Caco-2 (cell line): ENCODE measurements at places on chromosomes 5 and 9. TPM values are rescaled to one million over a fixed set of nuclear protein-coding genes. Genes with fewer than 3 reads are reported as not detected.

Gene MLANA
- total RNA-seq, result not detected in 2 replicates

DNA sequence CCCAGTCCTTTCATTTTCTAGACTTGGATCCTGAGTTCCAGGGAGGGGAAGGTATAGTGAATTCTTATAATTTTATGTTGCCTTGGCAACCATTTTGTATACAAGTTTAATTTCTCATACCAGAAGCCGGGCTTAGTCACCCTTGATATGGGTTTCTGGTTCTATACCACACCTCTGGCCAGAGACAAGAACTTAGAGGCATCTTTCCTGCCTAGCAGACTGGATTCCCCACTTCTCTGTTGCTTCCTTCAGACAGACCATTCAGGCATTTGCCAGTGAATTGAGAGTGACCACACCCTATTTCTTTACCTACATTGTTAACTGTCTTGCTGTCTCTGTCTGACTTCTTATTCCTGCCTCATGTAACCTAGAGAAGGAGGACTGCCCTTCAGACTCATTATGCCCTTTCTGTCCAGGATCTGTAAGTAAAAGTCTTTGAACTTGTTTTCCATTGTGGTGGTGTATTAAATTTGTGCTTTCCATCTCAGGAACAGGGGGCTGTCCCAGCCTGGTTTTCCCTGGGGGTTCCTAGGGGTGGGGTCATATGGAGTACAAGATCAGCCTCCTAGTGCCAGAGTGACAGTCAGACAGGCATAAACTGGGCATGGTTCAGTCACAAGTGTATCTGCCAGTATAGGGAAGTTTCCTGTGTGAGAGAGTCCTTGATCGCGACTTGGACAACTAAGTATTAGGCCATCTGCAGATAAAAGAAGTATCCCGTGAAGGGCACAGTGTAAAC, 27.4 kb downstream of the TNFSF8 start:
- H3K4me1 ChIP-seq, result peaks cover 24% of the 10 kb centered on the region
- no peak overlapping the region for H3K27ac ChIP-seq
- H3K4me3 ChIP-seq, result no peak overlapping the region
- no peak for DNase-seq
- no peaks in the 10 kb centered on the region for H3K27me3 ChIP-seq

- DNase-seq, result no peak
- peaks cover 47% of the 10 kb centered on the region for H3K4me1 ChIP-seq
- H3K27me3 ChIP-seq, result no peaks in the 10 kb centered on the region
- no peaks in the 10 kb centered on the region; the same call in 1 of the 2 replicates for H3K36me3 ChIP-seq
- H3K27ac ChIP-seq, result no peak overlapping the region
- H3K4me3 ChIP-seq, result no peak overlapping the region
Measured at GRCh38 chr5:67019065-67019845, 177.3 kb downstream of the CD180 start.

DNA sequence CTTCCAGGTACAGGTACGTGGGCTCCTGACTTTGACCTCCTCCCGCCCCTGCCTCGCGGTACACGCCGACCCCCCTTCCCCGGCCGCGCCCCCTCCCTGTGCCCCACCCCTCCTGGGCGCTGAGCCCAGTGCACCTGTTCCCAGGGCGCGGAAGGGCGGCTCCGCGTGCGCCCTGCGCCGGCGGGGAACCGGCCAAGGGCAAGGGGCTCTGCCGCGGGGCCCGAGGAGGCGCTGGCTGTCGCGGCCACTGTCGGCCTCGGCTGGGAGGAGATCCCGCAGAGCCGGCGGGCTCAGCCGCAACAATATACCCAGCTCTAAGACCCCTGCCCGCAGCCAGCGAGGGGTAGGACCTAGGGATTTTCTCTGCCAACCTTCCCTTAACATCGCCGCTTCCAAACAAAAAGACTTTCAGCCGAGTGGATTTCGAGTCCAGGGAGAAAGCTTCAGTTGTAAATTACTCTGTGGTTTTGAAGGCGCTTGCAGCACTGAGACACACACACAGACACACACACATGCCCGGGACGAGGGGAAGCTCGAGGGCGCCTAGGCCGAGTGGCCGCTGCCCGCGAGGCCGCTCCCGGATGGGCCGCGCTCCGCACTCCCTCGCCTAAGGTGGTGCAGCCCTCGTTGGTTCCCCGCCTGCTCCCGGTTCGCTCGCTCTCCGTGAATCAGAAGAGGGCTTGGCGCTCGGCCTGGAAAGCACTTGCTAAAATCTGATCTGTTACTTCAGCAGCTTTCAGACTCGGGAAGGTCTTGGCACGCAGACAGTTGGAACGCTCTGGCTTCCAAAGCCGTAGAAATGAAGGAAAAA, 1.2 kb downstream of the FGF18 start:
- DNase-seq, result no peak
- no peaks in the 10 kb centered on the region for H3K27me3 ChIP-seq
- peaks cover 17% of the 10 kb centered on the region for H3K4me1 ChIP-seq
- no peak overlapping the region for H3K27ac ChIP-seq
- H3K4me3 ChIP-seq, result peak overlapping the region; percentile 47
- no peaks in the 10 kb centered on the region for H3K36me3 ChIP-seq

Gene OMD
- total RNA-seq, result not detected in 2 replicates

DNA sequence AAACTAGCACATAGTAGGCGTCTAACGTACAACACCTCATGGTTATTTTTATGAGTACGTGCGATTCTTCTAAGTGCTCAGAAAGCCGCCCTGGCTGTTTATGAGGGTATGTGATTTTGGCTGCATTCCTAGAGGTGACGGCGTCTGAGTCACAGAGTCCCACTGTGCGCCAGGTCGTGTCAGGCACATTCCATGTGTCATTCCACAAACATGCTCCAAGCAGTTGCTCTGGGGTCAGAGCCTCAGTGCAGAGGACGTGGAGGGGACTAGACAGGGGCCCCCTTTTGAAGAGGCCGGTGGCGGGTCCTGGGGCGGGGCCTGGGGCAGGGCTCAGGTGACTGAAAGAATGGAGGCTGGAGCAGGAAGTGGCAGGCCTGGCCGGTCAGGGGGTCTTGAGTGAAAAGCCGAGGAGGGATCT, 51.9 kb downstream of the NEK6 start:
- peaks cover 1% of the 10 kb centered on the region; the same call in 1 of the 2 replicates for H3K36me3 ChIP-seq
- no peaks in the 10 kb centered on the region for H3K27me3 ChIP-seq
- DNase-seq, result peak; percentile 78
- peaks cover 23% of the 10 kb centered on the region for H3K4me1 ChIP-seq

DNA sequence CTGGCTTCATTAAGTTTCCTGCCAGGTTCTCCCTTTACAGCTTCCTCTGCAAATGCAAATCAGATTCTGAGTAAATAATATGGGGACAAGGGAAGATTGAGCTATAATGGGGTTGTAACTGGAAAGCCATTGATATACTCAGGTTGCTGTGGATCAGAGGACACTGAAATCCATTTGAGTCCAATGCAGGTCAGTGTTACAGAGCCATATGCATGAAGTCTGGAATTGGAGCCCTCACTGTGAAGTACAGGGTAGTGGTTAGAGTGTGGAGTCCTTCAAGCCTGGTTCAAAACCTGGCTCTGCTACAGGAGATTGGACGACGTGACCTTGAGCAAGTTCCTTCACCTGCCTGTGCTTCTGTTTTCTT, 48.7 kb downstream of the TIMD4 start:
- no peak for DNase-seq
- H3K27ac ChIP-seq, result no peak overlapping the region
- no peaks in the 10 kb centered on the region for H3K36me3 ChIP-seq

DNA sequence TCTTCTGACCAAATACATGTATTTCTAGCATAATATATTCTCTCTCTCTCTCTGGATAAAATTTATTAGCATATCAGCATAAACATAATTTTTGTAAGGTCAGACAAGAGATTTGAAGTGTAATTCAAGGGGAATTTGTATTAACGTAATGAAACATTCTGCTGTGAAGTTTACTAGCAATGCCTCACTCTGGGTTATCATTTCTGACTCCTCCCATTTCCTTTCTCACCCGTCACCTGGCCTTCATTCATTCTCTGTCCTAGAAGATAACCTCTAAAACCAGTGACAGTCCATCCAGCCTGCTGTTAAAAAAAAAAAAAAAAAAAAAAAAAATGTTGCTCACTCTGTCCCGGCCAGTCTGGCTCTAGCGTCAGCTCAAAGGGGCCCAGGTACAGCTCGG, 27.1 kb downstream of the GRAMD2B start:
- no peak for DNase-seq
- H3K4me3 ChIP-seq, result no peak overlapping the region
- no peaks in the 10 kb centered on the region for H3K27me3 ChIP-seq
- H3K27ac ChIP-seq, result no peak overlapping the region

Gene SARDH
- total RNA-seq, result 0.36 and 0.37 TPM in 2 replicates

DNA sequence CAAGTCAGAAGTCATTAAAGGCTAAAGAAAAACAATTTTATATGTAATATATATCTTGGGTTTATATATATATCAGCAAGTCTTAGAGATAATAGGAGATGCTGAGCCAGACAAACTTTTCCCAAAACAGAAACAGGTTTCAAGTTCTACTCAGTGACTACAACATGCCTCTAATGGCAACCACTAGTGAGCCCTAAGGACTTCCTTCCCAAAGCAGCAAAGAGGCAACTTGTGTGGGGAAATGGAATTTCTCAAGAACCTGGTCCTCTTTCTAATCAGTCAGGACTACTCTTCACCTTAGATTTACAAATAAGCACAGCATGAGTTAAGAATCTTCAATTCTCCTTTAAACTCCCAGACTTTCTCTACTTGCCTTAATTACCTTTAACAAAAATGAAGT, 17.6 kb downstream of the RNF38 start:
- H3K4me1 ChIP-seq, result peaks cover 6% of the 10 kb centered on the region; the same call in 1 of the 2 replicates
- no peaks in the 10 kb centered on the region for H3K27me3 ChIP-seq
- no peak overlapping the region for H3K4me3 ChIP-seq
- H3K36me3 ChIP-seq, result no peaks in the 10 kb centered on the region; the same call in 1 of the 2 replicates
- H3K27ac ChIP-seq, result no peak overlapping the region

Gene LCN12
- total RNA-seq, result 20.0 and 23.2 TPM in 2 replicates

Gene PCDHGA1
- total RNA-seq, result 0.64 and 1.1 TPM in 2 replicates

DNA sequence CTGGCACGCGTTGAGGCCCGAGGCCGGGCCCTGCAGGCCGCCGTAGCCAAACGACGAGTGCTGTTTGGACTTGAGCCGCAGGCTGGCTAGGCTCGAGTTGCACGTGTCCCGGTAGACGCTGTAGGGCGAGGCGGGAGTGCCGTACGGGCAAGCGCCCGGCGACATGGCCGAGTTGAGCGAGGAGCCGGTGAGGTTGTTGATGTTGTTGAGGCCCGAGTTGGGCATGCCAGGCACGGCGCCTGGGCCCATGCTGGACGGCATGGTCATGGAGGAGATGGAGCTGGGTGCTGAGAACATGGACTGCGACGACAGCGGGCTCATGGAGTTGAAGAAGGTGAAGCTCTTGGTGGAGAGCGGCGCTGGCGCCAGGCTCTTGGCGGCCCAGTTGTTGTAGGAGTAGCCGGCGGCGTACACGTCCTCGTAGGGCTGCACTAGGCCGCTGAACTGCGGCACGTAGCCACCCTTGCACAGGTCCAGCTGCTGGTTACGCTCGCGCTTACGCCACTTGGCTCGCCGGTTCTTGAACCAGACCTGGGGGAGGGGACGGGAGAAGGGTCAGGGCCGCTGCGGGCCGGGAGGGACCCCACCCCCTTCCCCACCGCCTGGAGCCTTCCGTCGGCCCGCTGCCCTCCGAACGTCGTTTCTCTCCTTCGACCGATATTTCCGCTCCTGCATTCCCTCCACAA, 5.1 kb downstream of the PITX1 start:
- peaks cover 3% of the 10 kb centered on the region for H3K36me3 ChIP-seq
- no peak for DNase-seq
- H3K4me3 ChIP-seq, result no peak overlapping the region
- peaks cover 23% of the 10 kb centered on the region for H3K4me1 ChIP-seq
- H3K27me3 ChIP-seq, result no peaks in the 10 kb centered on the region
- no peak overlapping the region for H3K27ac ChIP-seq

DNA sequence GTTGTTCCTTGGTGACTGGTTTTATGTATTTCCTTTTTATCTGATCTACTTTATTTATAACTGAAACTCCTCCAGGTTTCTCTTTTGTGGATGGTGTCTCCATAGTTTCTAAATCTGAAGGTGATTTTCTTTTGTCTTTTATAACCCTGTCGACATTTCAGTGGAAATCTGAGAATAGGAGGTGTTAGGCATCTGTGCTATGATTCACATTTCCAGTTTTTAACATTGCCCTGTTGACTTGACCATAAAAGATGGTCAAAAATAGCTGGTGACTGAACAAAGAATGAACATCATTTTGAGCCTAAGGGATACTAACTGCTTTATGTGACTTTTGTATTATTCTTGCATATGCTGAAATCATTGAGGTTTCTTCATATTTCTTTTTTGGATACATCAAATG, 190.5 kb downstream of the PCSK1 start:
- no peaks in the 10 kb centered on the region for H3K27me3 ChIP-seq
- no peaks in the 10 kb centered on the region for H3K36me3 ChIP-seq
- DNase-seq, result no peak
- peaks cover 25% of the 10 kb centered on the region for H3K4me1 ChIP-seq
- H3K4me3 ChIP-seq, result no peak overlapping the region

DNA sequence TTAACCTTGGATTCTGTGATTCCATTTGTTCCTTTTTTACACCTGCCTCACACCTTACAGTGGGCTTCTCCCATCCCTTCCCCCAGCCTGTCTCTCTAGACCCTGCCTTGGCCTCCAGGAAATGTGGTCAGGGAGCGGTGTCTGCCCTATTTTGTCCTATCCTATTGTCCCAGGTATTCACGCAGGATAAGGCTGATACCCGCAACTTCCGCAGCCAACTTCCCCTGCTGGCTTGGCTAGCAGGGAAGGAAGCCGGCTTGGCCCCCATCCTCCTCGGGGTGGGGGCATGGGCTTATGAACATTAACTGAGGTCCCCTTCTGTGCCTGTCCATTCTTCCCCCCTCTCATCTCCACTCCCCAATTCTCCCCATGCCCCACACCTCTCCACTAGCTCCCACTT, 3.5 kb downstream of the CSF1R start:
- 0 out of 2 replicates have a peak, but pooled peaks cover 5% of the 10 kb centered on the region for H3K4me1 ChIP-seq
- no peaks in the 10 kb centered on the region for H3K36me3 ChIP-seq
- H3K27me3 ChIP-seq, result no peaks in the 10 kb centered on the region
- no peak overlapping the region for H3K4me3 ChIP-seq

DNA sequence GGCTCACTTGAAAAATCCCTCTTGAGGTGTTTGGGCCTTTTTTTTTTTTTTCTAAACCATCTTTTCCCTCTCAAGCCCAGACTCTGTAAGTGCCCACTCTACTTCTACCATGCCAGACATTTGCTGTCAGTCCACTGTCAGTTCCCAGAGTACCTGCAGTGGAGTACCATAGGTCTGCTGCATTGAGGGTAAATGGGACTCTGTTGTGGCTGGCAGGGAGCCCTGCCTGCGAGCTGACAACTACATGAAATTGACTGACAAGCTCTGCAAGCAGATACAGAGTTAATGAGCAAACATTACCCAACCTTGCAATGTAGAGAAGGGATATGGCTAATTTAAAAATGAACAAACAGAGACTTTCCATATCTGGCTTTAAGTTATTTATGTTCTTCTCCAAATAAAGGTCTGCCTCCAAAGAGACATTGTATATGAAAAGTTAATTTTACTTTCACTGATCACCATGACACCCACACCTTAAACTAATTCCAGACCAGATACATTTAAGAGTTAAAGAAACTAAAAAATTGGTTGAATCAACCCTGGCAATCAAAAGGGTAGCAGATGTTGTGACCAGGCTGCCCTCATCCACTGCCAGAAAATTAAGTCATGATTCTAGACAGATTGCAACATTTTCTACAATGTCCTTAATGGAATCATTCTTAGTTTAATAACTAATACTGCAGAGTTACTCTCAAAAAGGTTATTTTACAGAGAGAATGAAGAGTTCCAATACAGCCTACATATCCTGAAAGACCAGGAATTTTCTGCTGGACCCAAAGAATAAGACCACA, 100.4 kb upstream of the PAM start:
- DNase-seq, result no peak
- peaks cover 5% of the 10 kb centered on the region; the same call in 1 of the 2 replicates for H3K4me1 ChIP-seq
- H3K27me3 ChIP-seq, result no peaks in the 10 kb centered on the region
- H3K4me3 ChIP-seq, result no peak overlapping the region
